ENCODE measurements at places on chromosomes 3 and 15. TPM values are rescaled to one million over a fixed set of nuclear protein-coding genes. Genes with fewer than 3 reads are reported as not detected.
A peak's percentile ranks its signal among the peaks of the same experiment; 100 is the strongest.

DNA sequence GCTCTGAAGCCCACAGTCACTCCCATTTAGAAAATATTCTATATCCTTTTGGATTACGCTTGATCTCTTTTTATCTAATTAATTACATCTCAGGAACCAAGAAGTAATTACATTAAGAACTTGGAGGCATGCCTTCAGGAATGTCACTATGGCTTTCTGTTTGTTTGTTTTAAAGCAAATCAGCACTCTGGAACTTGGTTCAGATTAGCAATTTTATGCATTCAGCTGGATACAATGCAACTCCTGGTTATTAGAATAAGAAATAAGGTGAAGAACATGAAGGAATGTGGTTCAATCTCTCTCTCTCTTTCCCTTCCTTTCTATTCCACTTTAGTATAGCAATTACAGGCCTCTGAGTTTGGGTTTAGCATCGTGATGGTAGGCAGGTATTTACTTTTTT lies 235.8 kb downstream of the FHIT start:
- no peaks in the 10 kb centered on the region for H3K27me3 ChIP-seq
- no peak overlapping the region for H3K4me3 ChIP-seq
- no peaks in the 10 kb centered on the region for H3K4me1 ChIP-seq
- no peak for DNase-seq
- H3K36me3 ChIP-seq, result no peaks in the 10 kb centered on the region

- no peak for DNase-seq
- H3K36me3 ChIP-seq, result no peaks in the 10 kb centered on the region
- no peaks in the 10 kb centered on the region for H3K27me3 ChIP-seq
- no peak overlapping the region for H3K27ac ChIP-seq
- no peak overlapping the region for H3K4me3 ChIP-seq
Measured at GRCh38 chr15:101137312-101137940, 114.4 kb downstream of the CHSY1 start.

DNA sequence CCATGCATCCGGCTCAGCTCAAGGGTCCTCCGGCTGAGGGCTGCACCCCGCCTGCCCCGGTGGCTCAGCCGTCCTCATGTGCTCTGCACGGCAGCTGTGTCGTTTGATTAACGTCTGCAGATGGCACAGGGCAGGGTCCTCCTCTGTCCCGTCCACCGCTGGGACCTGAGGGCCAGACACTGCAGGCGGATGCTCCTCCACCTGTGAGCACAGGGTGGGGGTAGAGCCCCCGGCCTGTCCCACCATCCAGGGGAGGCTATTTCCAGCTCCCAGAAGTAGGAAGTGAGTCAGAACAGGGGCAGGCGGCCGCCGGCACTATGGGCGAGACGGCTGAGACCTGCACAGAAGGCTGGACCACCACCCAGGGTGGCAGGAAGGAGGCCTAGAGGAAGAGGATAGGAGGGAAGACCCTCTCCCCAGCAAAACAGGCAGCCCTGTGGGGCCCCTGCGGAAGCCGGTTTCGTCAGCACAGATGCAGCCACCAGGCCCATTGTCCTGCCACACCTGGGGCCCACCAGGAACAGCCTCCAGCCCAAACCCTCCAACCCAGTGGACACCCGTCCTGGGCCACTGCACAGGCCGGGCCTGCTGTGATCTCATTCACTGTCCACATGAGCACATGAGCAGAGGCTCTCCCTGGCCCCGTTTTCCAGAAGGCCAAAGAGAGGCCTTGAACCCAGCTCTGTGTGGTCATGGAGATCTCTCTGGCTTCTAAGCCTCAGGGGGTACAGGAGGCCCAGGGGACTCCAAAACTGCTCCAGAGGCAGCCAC lies 12.6 kb upstream of the PLXND1 start:
- no peaks in the 10 kb centered on the region for H3K27me3 ChIP-seq
- peak; percentile 62 for DNase-seq
- H3K4me3 ChIP-seq, result no peak overlapping the region

- no peaks in the 10 kb centered on the region for H3K27me3 ChIP-seq
- H3K4me3 ChIP-seq, result no peak overlapping the region
- no peak for DNase-seq
- no peaks in the 10 kb centered on the region for H3K4me1 ChIP-seq
- no peak overlapping the region for H3K27ac ChIP-seq
- no peaks in the 10 kb centered on the region for H3K36me3 ChIP-seq
Measured at GRCh38 chr15:33375236-33375635, 64.5 kb downstream of the RYR3 start.

DNA sequence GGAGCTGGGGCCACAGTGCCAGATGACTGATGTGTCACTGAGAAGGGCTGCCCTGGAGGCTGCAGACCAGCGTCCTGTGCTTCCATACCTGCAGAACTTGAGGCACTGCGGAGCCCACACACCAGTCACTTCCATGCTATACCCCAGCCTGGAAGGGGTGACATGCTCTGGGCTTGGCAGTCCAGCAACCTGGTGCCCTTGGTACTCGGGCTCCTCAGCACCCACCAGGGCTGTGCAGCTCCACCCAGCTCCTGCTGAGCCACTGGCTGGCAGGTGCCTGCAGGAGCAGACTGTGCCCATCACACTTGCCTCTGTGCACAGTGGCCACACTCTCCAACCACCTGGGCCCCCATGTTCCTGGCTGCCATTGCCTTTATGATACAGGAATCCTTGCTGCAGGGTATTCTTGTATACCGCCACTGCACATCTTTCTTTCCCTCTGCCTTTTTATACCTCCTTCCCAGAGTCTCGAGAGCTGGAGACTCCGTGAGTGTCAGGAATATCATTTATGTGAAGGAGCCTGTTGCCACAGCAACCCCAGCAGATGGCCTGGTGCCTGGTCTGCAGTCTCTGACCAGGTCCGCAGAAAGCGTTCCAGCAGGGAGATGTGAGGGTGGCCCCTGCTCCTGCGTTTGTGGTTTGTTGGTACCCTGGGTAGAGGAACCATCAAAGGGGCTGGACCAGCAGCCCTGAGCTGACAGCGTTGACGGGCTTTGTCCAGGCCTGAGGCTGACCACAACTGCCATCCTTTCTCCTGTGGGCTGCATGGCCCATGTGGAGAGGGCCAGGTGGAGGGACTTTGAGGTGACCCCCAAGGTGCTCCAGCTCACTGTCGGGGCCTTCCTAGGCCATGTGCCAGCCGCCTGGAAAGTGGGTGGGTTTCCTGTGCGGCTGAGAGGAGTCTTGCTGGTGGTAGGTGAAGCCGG lies 93.4 kb upstream of the PLXNA1 start:
- peaks cover 4% of the 10 kb centered on the region for H3K4me1 ChIP-seq
- no peak overlapping the region for H3K4me3 ChIP-seq
- H3K36me3 ChIP-seq, result no peaks in the 10 kb centered on the region
- DNase-seq, result no peak

DNA sequence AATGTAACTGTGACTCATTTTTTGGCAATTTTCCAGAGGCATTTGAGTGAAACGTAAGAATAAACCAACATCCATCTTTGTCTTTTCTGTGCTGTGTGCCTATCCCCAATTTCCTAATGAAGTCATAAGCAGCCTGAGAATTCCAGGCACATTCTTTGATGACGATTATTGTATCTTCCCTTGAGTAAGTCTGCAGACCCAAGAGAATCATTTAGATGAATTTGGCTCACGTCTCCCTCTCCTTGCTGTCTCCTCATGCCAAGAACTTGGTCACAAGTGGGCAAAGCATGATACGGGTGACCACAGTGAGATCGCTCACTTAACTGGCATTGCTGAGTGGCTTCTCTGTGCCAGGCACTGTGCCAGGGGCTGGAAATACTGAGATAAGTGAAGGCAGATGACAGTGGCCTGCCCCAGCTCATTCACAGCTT lies 384.5 kb upstream of the IL12A start:
- no peaks in the 10 kb centered on the region for H3K4me1 ChIP-seq
- no peak overlapping the region for H3K4me3 ChIP-seq
- no peaks in the 10 kb centered on the region for H3K36me3 ChIP-seq
- no peak for DNase-seq
- H3K27ac ChIP-seq, result no peak overlapping the region

The CPNE9 gene
- 0.90 TPM for total RNA-seq
